Karpas-422 (cell line): ENCODE measurements at places on chromosomes 3 and 15. TPM values are rescaled to one million over a fixed set of nuclear protein-coding genes. Genes with fewer than 3 reads are reported as not detected.

The PLA2G4D gene
- total RNA-seq: not detected in 2 replicates

The GOLGA6L4 gene
- total RNA-seq: 0.15 TPM in 1 of 2 replicates, not detected in the other

- H3K36me3 ChIP-seq: no peaks in the 10 kb centered on the region
- no peaks in the 10 kb centered on the region for H3K27me3 ChIP-seq
- no peaks in the 10 kb centered on the region for H3K4me1 ChIP-seq
- H3K27ac ChIP-seq: no peak overlapping the region
- DNase-seq: no peak
Measured at GRCh38 chr15:61137105-61137792, 91.9 kb downstream of the RORA start.

- H3K36me3 ChIP-seq: no peaks in the 10 kb centered on the region
- H3K27me3 ChIP-seq: no peaks in the 10 kb centered on the region
- peak overlapping the region; percentile 45; the same call in 1 of the 2 replicates for H3K4me3 ChIP-seq
- H3K27ac ChIP-seq: no peak overlapping the region
Measured at GRCh38 chr15:101501703-101502373, 12.3 kb upstream of the PCSK6 start.

DNA sequence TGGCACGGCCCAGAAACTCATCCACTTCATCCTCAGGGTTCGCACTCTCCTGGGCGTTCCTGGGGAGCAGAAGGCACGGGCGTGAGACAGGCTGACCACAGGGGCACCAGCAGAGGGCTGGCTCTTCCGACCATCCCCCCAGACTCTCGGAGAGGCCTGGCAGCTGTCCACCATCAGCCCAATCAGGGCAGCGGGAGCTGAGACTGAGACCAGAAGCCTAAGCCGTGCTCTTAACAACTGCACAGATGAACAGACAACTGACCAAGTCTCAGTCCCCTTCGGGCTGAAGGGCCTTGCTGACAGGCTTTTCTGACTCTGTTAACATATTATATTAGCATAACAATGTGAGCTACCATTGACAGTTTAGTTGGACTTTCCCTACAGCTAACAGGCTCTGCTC lies 118.0 kb downstream of the SEC22A start:
- H3K36me3 ChIP-seq: no peaks in the 10 kb centered on the region
- H3K4me3 ChIP-seq: no peak overlapping the region
- H3K4me1 ChIP-seq: no peaks in the 10 kb centered on the region
- DNase-seq: no peak

DNA sequence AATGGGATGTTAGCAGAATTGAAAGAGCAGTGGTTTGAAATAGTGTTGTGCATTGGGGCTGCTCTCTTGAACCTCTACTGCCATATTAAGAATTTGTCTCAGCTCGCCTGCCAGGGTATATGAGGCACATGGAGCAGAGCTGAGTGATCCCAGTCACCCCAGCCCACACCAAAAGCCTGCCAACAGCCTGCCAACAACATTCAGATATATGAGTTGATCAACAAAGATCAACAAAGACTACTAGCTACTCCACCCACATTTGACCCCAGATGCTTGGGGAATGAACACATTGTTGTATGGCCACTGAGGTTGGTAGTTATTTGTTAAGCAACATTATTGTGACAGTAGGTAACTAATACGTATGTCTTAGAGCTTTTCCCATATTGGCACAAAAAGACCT lies 570.9 kb upstream of the IL12A start:
- H3K27ac ChIP-seq: no peak overlapping the region
- H3K4me1 ChIP-seq: no peaks in the 10 kb centered on the region
- no peaks in the 10 kb centered on the region for H3K27me3 ChIP-seq
- no peak for DNase-seq
- H3K4me3 ChIP-seq: no peak overlapping the region

- no peak overlapping the region for H3K4me3 ChIP-seq
- peaks cover 3% of the 10 kb centered on the region; the same call in 1 of the 2 replicates for H3K36me3 ChIP-seq
- H3K4me1 ChIP-seq: peaks cover 65% of the 10 kb centered on the region
- DNase-seq: no peak
Measured at GRCh38 chr3:129747992-129748391, 141.5 kb upstream of the PLXND1 start.

GRCh38 chr3:109982201-109982600 lies 644.9 kb upstream of the DPPA4 start:
- H3K27ac ChIP-seq: no peak overlapping the region
- no peaks in the 10 kb centered on the region for H3K27me3 ChIP-seq
- no peak overlapping the region for H3K4me3 ChIP-seq
- no peak for DNase-seq
- no peaks in the 10 kb centered on the region for H3K36me3 ChIP-seq
- no peaks in the 10 kb centered on the region for H3K4me1 ChIP-seq

- DNase-seq: peak; percentile 87
- no peaks in the 10 kb centered on the region for H3K27me3 ChIP-seq
- H3K27ac ChIP-seq: no peak overlapping the region
- no peaks in the 10 kb centered on the region for H3K36me3 ChIP-seq
Measured at GRCh38 chr3:192444096-192444790, 283.1 kb downstream of the FGF12 start.

DNA sequence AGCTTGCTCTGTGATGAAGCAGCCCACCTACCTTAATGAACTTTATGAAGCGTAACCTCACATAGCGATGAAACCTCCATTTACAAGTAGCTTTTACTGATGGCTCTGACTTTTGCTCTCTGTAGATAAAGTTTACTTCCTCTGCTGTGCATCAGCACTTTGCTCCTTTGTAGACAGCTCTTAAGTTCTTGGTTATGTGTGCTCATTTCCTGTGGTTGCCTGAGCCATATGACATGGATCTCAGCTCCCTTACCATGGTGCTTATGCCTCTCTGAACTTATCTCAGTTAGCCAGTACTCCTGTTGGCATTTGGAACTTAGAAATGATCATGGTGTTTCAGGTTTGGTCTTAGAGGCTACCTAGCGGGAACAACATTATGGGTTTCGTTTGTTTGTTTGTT lies 7.8 kb downstream of the MFSD1 start:
- H3K27me3 ChIP-seq: no peaks in the 10 kb centered on the region
- no peak overlapping the region for H3K4me3 ChIP-seq
- no peak for DNase-seq
- H3K27ac ChIP-seq: no peak overlapping the region
- peaks cover 11% of the 10 kb centered on the region for H3K4me1 ChIP-seq

GRCh38 chr15:80246425-80246894 lies 5.6 kb downstream of the CTXND1 start:
- peaks cover 3% of the 10 kb centered on the region for H3K4me1 ChIP-seq
- no peaks in the 10 kb centered on the region for H3K36me3 ChIP-seq
- no peak overlapping the region for H3K27ac ChIP-seq
- no peaks in the 10 kb centered on the region for H3K27me3 ChIP-seq
- H3K4me3 ChIP-seq: no peak overlapping the region
- no peak for DNase-seq

- H3K27ac ChIP-seq: no peak overlapping the region
- peaks cover 17% of the 10 kb centered on the region for H3K4me1 ChIP-seq
- peak; percentile 64 for DNase-seq
- peak overlapping the region; percentile 79 for H3K4me3 ChIP-seq
- peaks cover 9% of the 10 kb centered on the region; the same call in 1 of the 2 replicates for H3K36me3 ChIP-seq
Measured at GRCh38 chr15:78148392-78149067, 632 bp upstream of the IDH3A start.

- no peak for DNase-seq
- H3K27me3 ChIP-seq: no peaks in the 10 kb centered on the region
- H3K4me3 ChIP-seq: no peak overlapping the region
- no peak overlapping the region for H3K27ac ChIP-seq
- H3K36me3 ChIP-seq: no peaks in the 10 kb centered on the region
Measured at GRCh38 chr3:11480663-11481298, 162.9 kb downstream of the VGLL4 start.
